ENCODE measurements at places on chromosomes 16 and 17.
A peak's percentile ranks its signal among the peaks of the same experiment; 100 is the strongest.

DNA sequence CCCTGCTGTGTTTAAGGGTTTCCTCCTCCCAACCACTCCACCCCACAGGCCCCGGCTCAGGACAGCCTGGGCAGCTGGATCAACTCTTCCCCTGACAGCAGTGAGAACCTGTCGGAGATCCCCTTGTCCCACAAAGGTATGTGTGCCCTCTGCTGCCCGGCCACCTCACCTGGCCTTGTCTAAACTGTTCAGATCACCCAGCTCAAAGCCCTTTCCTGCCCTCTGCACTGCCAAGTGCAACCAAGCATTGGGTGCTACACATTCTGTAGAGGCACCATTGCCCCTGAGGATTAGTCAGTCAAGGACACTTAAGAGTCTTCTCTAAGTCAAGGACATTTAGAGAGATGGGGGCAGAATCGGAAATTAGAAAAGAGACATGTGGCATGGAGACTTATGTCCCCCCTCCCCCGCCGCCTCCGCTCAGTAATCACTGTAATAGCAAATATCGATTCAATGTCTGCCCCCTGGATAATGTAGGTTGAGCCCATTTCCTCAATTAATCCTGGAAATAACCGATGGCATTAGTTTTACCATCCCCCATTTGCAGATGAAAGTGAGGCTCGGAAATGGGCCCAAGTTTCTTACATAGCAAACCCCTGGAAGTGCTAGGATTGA is 8.1 kb downstream of the BTBD17 start:
- DNase-seq: no peak

DNA sequence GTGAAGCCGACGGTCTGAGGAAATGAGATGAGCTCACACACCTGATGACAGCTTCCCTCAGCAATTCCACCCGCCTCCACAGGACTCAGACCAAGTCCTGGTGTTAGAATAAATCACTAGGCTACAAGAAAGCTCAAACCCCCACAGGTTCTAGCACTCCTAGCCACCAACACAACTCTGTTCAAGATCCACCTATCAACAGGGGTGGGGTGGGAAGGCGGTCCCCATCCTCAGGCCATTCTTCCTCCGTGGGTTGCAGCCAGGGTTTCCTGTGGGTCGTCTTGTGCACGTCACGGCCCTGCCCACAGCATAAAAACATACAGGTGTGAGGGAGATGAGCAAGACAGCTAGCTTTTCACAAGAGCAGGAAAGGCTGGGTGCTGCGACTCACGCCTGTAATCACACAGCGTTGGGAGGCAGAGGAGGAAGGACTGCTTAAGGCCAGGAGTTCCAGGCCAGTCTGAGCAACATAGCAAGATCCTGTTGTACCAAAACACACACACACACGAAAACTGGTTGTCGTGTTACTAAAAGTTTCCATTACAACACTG is 81.1 kb downstream of the ANKRD11 start:
- DNase-seq: peak; percentile 31

DNA sequence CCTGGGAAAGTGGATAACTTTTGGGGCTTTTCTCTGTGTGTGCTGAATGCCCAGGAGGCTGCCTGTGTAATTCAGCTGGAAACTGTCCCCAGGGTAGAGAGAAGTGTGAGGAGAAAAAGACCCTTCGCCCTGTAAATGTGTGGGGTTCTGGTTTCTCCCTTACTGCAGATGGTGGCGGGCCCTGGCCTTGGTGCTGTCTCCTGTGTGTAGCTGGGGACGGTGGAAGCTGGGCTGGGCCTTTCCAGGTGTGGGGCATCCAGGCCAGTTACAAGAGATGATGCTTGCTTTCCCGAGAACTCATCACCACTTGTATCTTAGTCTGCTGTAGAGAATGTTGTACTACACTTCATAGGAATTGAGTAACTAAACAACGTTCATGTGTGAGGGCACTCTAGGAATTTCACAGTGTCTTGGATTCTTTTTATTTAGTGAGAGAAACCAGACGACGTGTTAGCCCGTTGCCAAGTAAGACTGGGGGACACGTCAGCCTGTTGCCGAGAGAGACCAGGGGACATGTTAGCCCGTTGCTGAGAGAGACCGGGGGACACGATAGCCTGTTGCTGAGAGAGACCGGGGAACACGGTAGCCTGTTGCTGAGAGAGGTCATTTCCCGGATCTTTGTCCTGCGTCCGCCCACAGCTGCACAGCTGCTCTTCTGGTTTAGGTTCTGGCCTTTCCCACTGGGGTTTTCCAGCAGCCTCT is 43.1 kb downstream of the TBCD start:
- no peak for DNase-seq

GRCh38 chr16:85935974-85936760 is 37.2 kb downstream of the IRF8 start:
- peak; percentile 61 for DNase-seq

DNA sequence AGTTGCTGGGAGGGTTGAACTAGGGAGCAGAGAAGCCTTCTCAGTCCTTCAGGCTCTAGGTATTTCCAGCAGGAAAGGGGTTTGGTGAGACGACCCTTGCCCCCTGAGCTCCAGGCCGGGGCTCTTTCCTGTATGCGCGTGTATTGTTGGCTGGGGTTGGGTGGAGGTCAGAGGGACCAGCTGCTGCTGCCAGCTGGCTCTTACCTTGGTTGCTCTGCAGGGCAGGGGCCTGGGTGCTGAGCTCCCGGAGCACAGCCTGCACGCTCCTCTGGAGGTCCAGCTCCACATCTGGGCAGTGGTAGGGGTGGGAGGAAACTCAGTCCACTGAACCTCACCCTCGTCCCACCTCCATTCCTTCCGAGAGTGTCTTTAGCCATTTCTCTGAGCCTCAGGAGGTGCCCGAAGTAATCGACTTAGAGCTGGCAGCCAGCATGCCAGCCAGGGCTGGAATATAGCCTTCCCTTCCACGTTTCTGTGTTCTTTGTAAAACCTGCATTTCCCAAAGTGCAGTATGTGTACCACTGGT is 28.0 kb downstream of the PIK3R6 start:
- DNase-seq: no peak

DNA sequence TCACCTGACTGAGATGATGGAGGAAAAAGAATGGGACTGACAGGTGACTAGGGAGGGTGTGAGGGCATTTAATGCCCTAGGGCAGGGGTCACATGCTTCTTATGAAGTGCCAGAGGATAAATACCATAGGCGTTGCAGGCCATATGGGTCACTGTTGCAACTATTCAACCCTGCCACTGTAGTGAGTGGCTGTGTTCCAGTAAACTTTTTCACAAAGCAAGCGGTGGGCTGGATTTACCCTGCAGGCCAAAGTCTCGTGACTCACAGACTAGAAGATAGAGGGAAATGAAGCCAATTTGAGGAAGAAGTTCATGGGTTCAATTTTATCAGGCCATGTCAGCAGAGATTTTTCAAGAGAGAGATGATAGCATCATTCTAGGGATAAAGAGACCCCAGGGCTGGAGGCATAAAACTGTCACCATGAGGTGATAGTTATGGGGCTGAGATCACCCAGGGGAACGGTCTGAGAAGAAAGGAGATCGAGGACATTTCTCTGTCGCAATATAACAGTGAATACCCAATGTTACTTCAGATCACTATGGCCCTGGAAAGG is 8.6 kb downstream of the ARHGAP17 start:
- no peak for DNase-seq

GRCh38 chr17:2796164-2797125 is at the start of gene RAP1GAP2:
Gene RAP1GAP2 (plus strand): TSS chr17:2796438. CDS start chr17:2796528, 90 bp downstream.
- DNase-seq: peak; percentile 35

DNA sequence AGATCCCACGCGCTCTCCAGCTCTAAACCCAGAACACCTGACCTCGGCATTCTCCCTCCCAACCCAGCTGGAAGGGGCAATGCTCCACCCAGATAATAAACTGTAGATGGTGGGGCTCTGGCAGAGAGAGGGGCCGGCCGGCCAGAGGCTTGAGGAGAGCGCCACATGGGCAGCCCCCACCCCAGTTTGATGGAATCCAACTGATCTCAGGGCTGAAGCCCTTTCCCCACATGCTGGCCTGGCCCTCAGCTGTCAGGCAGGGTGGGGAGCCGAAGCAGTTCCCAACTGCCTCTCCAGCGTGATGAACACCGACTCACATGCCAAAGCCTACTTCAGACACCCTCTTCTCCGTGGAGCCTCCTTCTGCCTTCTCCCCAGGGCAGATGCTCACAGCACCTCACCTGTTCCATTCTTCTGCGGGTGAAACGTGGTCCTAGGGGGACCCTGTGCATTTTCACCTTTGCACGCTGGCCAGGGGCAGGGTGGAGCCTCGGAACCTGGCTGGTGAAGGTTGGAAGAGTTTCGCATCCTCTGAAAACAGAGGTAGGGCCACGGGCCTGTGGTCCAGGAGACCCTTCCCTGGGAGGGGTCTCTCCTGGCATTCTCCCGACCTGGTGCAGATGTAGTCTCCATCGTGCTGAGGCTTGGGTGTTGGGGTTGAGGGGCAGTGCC is 65.7 kb upstream of the ZNF469 start:
- no peak for DNase-seq

All from stimulated activated CD4-positive, alpha-beta T cell treated with anti-CD3 and anti-CD28 coated beads, Interleukin-2, amount 100 ng/mL, for 48 hours (primary cell).